ENCODE measurements at places on chromosomes 5 and 9. TPM values are rescaled to one million over a fixed set of nuclear protein-coding genes. Genes with fewer than 3 reads are reported as not detected.

The DEPDC1B gene
- total RNA-seq, result 75.0 TPM

The ITK gene
- not detected for total RNA-seq

- no peak for DNase-seq
These were observed 17.8 kb downstream of the MRPL36 start for GRCh38 chr5:1781726-1782384.

- DNase-seq, result no peak
These were observed 92.9 kb upstream of the NEK6 start for GRCh38 chr9:124164811-124165210.

GRCh38 chr5:88674356-88675167 lies 208.4 kb downstream of the MEF2C start:
- DNase-seq, result peak; percentile 77
